ENCODE measurements at places on chromosomes 12 and 14. TPM values are rescaled to one million over a fixed set of nuclear protein-coding genes. Genes with fewer than 3 reads are reported as not detected.
A peak's percentile ranks its signal among the peaks of the same experiment; 100 is the strongest.

GRCh38 chr14:96422992-96423391 is 31.1 kb downstream of the AK7 start:
- no peak for DNase-seq

DNA sequence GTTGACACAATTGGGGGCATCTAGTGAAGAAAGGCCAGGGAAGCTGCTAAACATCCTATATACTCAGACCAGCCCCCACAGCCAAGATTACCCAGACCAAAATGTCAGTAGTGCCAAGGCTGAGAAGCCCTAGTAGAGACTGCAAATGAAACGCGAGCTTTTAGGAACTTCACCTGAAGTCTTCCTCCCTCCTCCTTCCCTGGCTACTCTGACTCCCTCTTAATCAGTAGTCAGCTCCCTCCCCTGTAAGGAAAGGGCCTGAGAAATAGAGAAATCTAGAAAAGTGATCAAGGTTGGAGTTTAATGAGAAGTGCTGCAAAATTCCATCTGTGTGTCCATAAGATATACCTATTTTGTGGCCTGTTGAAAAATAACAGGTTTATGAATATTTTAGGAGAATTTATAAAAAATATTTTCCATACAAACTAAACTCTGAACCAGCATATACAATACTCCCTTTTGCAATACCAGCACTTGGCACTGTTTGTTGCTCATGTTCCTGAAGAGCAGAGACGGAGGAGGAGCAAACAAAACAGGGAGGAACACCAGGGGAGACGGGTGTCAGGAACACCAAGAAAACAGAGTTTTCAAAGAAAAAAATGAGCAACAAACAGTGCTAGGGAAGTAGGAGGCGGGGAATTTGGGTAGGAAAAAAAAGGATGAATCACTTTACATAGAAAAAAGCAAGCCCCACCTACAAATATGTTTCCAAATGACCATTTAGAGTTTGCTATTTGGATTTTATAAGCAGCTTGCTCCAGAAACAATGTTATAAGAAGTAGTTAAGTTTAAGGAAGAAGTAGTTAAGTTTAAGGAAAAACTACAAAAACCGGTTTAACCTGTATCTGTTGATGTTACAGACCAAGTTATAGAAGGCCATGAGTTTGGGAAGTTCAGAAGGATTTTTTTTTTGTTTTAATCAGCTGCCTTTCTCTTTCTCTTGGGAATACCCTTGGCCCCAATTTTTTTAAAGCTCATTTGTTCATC is 282.1 kb upstream of the GRIP1 start:
- DNase-seq, result peak; percentile 23

GRCh38 chr12:107818984-107819383 is 44.5 kb downstream of the ASCL4 start:
- no peak for DNase-seq

Gene INHBC
- polyA plus RNA-seq, result 0.05 TPM

DNA sequence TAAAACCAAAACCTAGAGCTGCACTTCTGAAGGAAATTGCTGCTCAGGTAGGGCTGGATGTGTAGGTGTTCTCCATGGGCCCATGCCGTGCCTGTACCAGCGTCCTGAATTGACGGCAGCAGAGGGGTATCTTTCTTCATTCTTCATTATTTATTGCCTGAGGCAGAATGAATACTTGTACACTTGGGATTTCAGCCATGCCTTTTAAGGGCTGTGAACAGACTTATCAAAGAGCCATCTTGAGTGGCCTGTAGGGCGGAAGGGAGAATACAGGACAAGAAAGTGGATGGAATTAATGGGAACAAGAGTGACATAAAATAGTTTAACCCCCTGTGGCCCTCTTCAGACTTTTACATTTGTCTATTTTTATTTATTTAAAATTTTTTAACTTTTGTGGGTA is 61.4 kb downstream of the RASSF3 start:
- no peak for DNase-seq

GRCh38 chr14:61328626-61329262 is 7.4 kb downstream of the PRKCH start:
- DNase-seq, result no peak

DNA sequence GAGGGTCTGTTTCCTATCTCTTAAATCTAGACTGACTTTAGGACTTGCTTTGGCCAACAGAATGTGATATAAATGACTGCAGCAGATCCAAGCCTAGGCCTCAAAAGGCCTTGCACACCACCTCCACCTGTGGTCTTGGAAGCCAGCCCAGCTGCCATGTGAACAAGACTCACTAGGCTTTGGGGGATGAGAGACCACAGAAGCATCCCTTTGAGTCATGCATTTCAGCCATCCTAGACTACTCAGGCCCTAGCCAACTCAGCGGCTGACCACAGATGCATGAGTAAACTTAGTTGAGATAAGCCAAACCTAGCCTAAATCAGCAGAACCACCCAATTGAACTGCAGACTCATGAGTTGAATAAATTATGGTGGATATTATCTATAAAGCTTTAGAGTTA is 87.7 kb downstream of the KCNH5 start:
- no peak for DNase-seq

Gene IRAK3
- 11.1 TPM for polyA plus RNA-seq

Gene HOXC12
- polyA plus RNA-seq, result 0.04 TPM

GRCh38 chr12:53688134-53688533 is 12.3 kb upstream of the ATP5MC2 start:
- no peak for DNase-seq

DNA sequence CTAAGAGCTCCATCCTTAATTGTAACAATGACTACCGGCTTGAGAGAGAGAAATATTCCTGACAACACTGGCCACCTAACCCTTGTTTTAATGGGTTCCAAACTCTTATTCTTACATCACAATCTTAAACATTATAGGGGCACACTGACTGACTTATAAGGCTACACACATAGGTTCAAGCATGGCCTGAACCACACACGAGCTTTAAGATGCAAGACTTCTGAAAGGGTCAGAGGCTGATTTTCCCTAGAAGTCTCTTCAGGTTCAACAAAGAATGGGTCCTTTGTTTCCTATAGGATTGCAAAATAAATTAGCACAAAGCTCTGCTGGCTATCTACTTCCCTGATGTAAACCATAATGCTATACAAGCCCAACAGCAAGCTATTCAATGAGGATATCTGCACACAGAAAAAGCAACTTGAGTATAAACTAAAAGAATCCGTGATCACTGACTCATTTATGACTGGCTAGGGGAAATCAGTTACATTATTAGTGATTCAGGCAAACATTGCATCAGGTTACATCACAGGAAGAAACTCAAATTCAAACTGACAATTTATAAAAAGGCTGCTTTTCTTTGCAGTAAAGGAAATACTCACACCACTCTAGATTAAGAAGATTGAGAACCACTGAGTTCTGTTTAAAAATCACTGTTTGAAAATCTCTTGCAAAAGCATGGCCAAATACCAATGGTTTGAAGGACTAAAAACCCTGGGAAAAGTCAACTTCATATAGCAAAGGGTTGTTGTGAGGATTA is 8.5 kb downstream of the BTG1 start:
- no peak for DNase-seq

Gene COX8C
- polyA plus RNA-seq, result 0.23 TPM

GRCh38 chr12:14841761-14842160 is 1.6 kb downstream of the ART4 start:
- DNase-seq, result no peak

DNA sequence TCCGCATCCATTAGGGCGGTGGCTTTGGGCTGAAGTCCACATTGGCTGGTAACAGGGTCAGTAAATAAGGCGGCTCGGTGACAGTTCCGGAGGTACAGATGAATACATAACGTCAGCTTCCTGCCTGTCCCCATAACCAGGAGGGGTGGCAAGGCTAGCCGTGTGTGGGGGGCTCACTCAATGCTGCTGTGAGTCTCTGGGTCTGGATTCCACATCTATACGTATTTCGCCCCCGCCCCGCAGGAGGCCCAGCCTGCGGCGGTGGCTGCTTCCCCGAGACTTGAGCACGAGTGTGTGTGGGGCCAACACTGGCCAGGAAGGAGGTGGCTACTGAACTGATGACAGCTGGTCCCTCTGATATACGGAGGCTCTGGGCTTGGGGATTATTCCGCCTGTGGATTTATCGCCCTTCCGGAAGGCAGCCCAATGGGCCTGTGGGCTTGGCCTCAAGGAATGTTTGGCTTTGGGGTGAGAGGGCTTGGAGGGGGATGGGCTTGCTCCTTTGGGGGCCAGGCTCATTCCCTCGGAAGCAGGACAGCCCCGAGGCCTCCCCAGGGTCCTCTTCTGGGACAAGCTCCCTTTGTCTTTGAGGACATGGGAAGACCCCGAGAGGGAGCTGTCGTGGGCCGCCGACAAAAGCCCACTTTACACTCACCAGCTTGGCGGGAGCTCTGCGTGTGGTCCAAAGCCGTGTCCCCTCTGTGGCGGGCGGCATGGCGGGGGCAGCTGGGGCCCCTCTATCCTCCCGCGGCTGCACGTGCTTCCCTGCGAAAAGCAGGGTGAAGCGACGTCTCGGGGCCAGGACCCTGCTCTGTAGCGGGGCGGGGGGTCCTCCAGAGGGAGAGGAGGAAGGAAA is 82.1 kb downstream of the KIF26A start:
- DNase-seq, result no peak

GRCh38 chr12:11849757-11850504 is 200.5 kb downstream of the ETV6 start:
- DNase-seq, result no peak

Gene STON2
- 2.0 TPM for polyA plus RNA-seq

DNA sequence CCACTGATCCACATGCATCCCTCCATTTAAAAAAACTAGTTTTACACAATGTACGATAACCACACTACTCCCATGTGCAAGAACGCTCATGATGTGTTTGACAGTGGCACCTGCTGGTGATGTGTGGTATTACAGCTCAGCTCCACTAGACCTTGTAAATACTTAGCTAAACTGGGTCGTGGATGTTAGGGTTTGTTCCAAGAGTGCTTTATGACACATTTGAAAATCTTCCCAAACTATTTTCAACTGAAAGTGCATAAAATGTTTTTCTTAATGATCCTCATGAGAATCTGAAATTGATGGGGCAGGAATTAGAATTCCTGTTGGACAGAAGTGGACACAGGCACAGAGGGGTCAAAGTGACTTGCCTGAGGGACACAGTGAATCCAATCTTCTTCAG is 99.2 kb downstream of the SCARB1 start:
- DNase-seq, result no peak

- no peak for DNase-seq
Observed at GRCh38 chr12:109084425-109084824, 8.8 kb downstream of the ALKBH2 start.

GRCh38 chr14:87430810-87431209 is 562.2 kb downstream of the GALC start:
- no peak for DNase-seq

Gene TMEM30B
- polyA plus RNA-seq, result 9.8 TPM

- DNase-seq, result no peak
Observed at GRCh38 chr14:51554953-51555352, 96.8 kb upstream of the FRMD6 start.

- no peak for DNase-seq
Observed at GRCh38 chr12:10131111-10131690, 1.2 kb upstream of the CLEC7A start.

DNA sequence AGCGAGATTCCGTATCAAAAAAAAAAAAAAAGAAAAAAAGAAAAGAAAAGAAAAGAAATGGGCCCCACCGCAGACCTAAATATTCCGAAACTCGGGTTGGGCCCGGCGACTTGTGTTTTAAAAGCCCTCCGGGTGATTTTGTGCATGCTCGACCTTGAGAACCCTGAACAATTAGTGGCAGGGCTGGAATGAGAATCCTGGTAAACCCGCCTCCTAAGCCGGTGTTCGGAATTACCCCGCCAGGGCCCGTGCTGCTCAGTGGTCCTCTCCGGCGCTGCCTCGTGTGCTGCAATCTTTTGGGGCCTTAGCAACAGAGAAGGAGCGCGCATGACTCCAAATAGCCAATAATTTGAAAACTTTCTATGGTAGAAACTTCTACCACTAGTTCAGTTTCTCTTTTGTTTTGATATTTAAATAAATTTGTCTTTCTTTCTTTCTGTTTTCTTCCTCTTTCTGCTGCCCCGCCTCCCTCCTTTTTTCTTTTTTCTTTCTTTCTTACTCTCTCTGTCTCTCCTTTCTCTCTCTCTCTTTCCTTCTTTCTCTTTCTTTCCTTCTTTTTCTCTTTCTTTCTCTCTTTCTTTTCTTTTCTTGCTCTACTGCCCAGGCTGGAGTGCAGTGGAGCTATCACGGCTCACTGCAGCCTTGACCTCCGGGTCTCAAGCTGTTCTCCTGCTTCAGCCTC is 1.5 kb upstream of the GALNT6 start:
- no peak for DNase-seq

Data from urinary bladder (tissue), 4 donors.